ENCODE measurements at places on chromosomes 12 and 14.

DNA sequence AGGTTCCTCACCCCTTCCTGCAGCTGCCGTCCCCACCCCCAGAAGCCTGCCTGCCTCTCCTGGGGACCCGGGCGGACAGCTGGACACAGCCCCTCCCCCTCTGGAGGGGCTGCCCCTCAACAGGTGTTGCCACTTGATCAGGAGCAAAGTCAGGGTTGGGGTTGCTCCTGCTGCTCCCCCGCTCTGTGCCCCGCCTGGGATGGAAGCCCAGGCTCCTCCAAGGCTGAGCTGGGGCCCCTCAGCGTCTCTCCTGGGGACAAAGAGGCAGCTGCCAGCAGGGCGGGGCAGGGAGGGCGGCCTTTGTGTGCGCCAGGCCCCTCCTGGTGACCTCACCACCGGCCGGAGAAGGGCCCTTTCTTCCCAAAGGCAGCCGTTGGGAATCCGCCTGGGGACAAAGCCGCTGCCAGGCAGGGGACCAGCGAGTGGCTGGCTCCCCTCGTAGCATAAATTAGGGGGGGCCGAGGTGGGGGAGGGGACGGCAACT lies 13.7 kb downstream of the TRMT61A start:
- no peak for DNase-seq

GRCh38 chr14:95660651-95661515 lies 25.3 kb upstream of the TCL1B start:
- DNase-seq: no peak

- DNase-seq: no peak
Observed at GRCh38 chr14:22978487-22978837, 3.9 kb downstream of the AJUBA start.

- no peak for DNase-seq
Observed at GRCh38 chr14:92702441-92702918, 45.9 kb downstream of the LGMN start.

DNA sequence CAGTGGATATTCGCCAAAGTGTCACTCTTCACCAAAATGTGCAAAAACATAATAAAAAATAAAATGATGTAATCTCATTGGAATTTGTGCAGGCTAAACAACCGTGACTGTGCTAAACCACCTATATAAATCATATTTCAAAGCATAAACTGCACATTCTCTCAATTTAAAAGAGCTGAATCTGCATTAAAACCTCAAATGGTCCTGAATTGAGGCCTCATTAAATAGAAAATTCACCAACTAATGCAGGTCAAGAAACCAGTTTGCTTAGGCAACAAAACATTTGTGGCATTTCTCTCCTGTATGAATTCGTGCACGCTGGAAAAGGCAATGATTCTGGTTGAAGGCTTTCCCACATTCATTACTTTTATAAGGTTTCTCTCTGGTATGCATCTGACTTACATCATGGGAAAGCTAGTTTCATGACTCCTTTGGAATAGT lies 80.1 kb upstream of the IFNG-AS1 start:
- DNase-seq: no peak

DNA sequence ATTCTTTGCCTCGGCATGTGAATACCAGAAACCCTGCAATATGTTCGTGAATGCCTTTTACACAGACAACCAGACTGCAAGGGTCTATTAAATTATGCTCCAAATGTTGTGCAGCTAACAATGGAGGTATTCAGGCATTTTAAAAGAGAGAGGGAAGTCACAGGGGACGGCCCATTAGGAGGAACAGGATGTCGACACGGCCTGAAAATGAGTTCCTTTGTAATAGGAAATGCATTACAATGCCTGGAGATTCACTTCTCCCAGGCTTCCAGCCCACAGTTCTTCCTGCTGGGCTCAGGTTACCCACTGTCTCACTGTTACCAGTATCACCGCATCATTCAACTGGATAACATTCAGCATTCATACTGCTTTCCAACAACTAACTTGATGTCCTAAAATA lies 2.5 kb downstream of the DUSP6 start:
- no peak for DNase-seq

DNA sequence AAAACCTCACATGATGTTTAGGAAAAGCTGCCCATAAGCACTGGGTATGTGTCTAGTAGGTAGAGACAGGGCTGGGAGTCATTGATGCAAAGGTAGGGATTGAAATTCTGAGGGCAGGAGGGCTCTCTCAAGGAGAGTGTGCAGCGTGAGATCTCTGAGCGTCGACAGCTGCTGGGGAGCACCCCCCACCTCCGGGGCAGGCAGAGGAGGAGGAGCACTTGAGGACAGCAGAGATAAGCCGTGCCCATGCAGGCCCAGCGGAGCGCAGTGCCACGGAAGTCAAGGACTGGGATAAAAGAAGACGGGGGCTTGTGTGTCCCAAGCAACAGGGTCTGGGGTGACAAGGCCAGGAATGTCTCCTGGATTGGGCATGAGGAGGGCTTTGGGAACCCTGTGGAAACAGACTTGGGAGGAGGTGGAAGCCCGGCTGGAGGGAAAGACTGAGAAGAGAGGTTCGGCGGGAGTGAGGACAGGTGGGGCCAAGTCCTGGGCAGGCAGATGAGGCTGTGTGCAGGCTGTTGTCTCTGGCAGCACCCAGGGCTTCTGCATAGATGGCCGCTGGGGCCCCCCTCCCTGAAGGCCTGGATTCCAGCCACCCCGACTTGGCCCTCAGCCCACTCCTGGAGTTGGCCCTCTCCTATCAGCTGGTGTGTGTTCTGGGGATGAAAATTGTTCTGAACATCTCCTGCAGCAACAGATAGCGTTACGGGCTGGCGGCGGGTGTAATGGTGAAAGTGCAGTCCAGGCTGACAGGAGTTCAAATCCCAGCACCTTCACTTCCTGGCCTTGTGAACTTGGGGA lies 1.9 kb downstream of the CACNA2D4 start:
- no peak for DNase-seq

DNA sequence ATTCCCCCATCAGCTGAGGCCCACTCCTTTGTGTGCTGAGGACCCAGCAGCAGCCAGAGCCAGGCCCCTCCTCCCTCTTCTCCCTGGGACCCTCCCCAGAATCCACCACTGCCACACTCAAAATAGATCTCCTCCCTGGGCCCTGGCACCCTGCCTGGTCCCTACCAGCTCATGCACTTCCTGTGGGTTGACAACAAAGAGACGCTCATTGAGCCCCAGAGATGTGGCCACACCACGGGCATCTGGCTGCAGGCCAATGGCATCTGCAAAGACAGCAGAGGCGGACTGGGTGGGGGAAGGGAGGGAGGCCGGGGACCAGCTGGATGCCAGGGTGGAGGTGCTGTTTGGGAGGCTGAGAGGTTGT lies 16.0 kb upstream of the ENDOU start:
- peak; percentile 17 for DNase-seq

GRCh38 chr14:50786751-50787464 lies 44.1 kb downstream of the NIN start:
- no peak for DNase-seq

- DNase-seq: no peak
Observed at GRCh38 chr12:24754690-24755638, 193.9 kb downstream of the BCAT1 start.

GRCh38 chr12:21551841-21552465 lies 25.9 kb downstream of the SPX start:
- no peak for DNase-seq

GRCh38 chr12:16730772-16731171 lies 124.8 kb upstream of the LMO3 start:
- DNase-seq: no peak

- DNase-seq: no peak
Observed at GRCh38 chr12:55673638-55674037, 34.1 kb downstream of the ITGA7 start.

GRCh38 chr12:41336041-41336549 lies 148.0 kb downstream of the PDZRN4 start:
- no peak for DNase-seq

DNA sequence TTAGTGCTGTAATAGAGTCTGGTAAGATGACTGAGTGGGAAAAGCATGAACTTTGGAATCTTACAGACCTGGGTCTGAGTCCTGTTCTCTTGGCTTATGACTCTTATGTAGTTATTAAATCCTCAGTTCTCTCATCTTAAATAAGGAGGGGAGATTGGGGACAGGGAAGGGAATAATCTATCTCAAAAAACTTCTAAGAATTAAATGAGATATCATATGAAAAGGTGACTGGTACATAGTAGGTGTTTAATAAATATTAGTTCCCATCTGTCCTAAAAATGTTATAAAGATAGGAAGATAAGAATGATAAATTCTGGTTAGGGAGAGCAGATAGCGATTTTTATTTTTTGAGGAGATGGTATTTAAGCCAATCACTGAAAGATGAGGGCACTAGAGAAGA lies 119.1 kb downstream of the INSM2 start:
- DNase-seq: no peak

GRCh38 chr12:3421191-3421978 lies 69.6 kb upstream of the PRMT8 start:
- no peak for DNase-seq

DNA sequence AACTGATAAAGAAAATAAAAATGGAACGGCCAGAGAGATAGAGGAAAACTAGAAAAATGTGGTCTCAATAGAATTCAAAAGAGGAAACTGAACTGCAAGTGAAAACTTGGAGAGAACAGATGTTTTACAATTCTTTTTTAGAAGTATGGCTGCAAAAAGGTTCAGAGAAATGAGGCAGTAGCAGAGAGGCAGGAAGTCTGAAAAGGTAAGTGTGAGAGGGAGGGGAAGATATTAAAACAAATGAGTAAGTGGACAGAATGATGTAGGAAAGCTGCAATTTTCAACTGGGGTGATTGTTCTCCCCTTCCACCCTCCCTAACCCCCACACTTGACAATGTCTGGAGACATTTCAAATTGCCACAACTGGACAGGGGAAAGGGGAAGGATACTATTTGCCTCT lies 12.9 kb downstream of the BTBD7 start:
- no peak for DNase-seq

GRCh38 chr14:59629444-59630287 lies 53.1 kb upstream of the CCDC175 start:
- DNase-seq: no peak

All from stimulated activated CD4-positive, alpha-beta T cell treated with anti-CD3 and anti-CD28 coated beads, TNF-alpha, amount 100 ng/mL, for 24 hours (primary cell).